ENCODE measurements at places on chromosomes 4 and X.
A peak's percentile ranks its signal among the peaks of the same experiment; 100 is the strongest.

DNA sequence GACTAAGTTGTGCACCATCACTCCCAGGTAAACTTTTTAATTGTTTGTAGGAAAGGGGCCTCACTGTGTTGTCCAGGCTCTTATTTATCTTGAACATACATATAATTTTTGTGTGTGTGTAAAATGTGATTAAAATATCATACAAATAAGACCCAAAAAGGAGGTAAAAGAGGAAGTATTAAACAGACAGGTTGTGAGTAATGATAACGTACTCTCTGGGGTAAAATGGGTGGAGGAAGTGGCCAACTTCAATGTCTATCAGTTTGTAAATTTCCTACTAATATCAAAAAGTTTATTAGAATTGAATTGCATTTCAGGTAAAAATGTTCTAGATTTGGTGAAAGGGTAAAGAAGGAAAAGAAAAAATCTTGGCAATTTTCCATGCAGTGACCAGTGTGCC lies 48.8 kb downstream of the SULT1E1 start:
- DNase-seq, result no peak

DNA sequence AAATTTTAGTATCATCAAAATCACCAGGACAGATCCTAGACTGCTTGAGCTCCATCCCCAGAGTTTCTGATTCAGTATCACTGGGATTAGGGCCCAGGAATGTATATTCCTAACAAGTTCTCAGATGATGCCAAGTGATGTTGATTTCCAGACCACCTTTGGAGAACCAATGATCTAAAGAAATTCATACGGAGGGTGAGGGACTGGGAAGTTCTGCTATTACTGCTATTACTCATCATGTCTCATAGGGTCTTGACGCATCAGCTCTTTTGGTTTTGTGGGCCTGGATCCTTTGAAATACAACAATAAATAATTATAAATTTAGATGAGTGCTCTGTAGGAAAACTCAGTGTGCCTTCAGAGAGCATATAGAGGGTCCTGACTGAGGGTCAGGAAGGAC lies 59.8 kb upstream of the LGI2 start:
- no peak for DNase-seq

DNA sequence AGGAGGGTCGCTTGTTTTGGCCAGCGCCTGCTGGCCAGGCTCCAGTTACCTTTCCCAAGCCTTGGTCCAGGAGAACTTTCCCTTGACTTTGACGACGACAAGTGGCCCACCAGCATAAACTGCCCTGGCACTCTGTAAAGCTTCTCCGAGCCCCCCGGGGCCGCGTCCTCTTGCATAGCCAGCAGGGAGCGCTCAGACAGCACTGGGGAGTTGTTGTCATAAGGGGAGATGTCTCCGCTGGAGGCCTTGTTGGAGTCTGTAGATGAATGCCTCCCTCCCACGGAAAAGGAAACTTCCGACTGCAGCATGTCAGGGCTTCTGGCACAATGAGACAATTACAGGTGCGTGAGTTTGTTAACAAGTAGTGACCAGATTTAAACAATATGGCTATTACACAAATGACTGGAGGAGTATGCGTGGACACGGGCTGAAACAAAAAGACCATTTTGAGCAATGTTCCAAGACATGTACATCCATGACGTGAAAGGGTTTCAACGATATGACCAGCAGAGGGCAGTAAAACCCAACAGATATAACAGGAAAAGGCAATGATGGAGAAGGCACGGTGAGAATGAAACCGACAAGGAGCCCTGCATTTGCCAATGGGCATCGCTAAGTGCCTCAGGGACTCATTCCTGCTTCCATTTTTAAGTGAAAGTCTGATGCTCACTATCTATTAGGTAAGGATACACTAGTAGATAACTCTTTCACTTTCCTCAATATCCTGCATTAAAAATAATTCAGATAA lies 33.0 kb downstream of the HCCS start:
- no peak for DNase-seq

DNA sequence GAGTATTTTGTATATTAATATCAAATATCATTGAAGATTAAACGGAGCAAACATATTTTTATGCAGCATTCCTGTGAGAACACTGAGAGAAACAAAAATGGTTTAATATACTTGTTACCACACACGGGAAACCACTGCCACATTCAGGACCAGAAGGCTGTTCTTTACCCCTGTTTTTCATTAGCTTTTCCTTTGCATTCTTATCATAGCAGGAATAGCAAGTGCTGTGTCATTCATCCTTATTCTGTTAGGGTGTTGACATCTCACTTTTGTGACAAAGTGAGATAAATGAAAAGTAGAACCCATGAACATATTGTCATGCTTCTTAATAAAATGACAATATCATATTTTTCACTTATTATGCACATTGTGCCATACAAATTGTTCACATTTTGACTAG lies 212.4 kb upstream of the NDST4 start:
- DNase-seq, result no peak

DNA sequence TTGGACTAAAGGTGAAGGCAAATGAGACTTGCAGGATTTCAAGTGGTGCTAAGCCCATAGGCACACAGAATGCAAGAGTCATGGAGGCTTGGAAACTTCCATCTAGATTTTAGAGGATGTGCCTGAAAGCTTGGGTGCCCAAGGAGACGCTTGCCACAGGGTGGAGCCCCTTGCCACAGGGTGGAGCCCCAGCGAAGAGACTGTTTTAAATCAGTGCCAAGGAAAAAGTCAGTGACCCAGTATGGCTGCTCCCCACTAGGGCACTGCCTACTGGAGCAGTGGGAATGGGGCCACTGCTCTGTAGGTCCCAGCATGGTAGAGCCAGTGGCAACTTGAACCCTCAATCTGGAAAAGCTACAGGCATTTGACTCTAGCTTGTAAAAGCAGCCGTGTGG lies 794.2 kb upstream of the LCORL start:
- no peak for DNase-seq

GRCh38 chr4:119087656-119088055 lies 48.0 kb upstream of the MYOZ2 start:
- no peak for DNase-seq

DNA sequence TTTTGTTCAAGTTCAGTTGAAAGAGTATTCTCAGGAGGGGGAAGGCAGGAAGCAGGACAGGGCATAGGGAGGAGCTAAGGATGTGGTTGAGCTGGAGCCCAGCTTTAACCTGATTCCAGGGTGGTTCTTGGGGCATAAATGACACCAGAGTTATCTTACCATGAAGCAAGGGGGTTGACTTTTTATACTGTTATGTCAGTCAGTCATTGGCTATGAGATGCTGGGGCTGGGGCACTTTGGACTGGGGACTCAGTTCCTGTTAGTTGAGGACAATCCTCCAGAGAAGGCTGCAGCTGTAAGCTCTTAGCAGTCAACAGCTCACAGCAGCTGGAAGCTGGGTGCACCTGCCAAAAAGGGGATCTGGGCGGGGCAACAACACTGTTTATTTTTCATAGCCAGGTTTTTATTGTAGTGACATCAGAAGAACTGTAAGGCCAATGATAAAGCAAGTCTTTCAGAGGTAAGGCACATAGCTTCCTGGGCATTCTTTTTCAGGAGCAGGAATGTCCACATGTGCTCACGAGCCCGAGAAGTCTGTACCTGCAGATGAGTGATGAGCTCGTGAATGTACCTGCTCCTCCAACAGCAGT lies 78.5 kb downstream of the MID1IP1 start:
- DNase-seq, result no peak

- no peak for DNase-seq
Observed at GRCh38 chrX:115284877-115285276, 4.6 kb upstream of the LUZP4 start.

GRCh38 chr4:2795300-2795892 lies 2.5 kb downstream of the SH3BP2 start:
- DNase-seq, result no peak

- peak; percentile 2 for DNase-seq
Observed at GRCh38 chrX:131288738-131289511, at the start of gene IGSF1. TSS of gene IGSF1 (minus strand) at chrX:131289306. CDS start at chrX:131286674, 2,632 bp downstream.

- DNase-seq, result no peak
Observed at GRCh38 chrX:10033375-10034007, 66.3 kb downstream of the CLDN34 start.

GRCh38 chrX:57821703-57822387 lies 88.4 kb downstream of the ZXDA start:
- DNase-seq, result no peak

DNA sequence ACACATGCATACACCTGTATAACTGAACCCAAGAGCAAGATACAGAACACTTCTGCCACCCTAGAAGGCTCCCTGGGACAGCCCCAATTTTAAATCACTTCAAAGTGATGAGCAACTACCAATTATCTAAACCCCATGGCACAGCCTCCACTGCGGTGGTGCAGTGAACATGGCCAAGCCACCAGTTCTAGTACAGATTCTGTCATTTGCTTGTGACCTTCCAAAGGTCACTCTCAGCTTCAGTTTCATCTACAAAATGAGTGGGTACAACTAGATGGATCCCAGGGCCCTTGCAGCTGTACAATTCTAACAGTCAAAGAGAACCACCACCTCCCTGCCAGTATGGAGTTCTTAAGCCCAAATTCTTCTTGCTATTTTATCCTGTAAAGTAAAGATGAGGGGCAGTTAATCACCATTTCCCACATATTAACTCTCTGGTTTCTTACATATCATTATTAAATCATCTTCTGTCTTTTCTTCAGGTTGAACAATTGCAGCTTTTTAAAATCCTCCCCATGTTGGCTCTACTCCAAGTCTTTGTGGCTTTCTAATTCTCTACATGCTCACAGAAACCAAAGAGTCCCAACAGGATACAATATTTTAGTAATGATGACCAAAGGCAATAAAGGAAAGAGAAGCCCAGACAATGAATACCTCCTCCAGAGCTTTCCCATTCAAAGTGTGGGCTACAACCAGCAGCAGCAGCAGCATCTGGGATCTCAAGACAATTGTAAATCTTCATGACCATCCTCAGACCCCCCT lies 39.0 kb upstream of the GPM6B start:
- no peak for DNase-seq

GRCh38 chrX:45479196-45479834 lies 278.6 kb upstream of the DIPK2B start:
- no peak for DNase-seq

- no peak for DNase-seq
Observed at GRCh38 chr4:87430038-87430437, 7.7 kb downstream of the NUDT9 start.

GRCh38 chr4:61079976-61080375 lies 120.2 kb upstream of the ADGRL3 start:
- no peak for DNase-seq

DNA sequence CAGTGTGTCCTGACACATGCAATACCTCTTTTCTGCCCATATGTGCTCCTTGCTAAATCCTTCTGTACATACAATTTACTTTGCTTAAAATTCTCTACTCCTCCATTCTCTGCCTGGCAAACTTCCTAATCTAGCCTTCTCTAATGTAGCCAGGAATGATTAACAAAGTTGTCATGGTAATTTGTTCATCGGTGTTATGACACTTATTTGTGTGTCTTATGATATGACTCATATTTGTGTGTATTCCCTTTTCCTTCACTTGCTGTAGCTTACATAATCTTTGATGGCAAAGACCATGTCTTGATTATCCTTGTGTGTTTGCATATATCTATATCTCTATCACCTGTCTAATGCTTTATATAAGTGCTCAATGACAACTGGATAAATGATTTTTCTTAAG lies 133.3 kb downstream of the COL25A1 start:
- no peak for DNase-seq

DNA sequence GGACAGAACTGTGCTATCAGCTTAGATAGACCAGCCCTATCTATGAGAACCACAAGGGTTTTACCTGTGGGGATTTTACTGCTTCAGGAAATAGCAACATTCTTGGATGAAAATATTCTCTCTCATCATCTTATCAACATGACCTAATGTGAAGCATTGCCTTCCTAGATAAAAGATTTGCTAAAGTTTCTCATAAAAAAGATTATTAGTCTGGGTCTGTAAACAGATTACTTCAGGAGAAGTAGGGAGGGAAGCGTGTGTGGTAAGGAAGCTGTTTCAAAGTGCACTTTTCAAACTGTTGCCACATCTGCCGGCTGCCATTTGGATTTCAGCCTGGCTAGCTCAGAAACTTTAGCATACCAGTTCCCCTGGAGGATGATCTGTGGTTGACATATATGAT lies at the start of gene NOX1:
TSS of gene NOX1 (minus strand) at position 35 of the 400 bp plus-strand sequence. CDS start 220 bp downstream, outside the sequence.
- no peak for DNase-seq

GRCh38 chrX:49710744-49711319 lies 15.0 kb upstream of the PAGE1 start:
- no peak for DNase-seq

DNA sequence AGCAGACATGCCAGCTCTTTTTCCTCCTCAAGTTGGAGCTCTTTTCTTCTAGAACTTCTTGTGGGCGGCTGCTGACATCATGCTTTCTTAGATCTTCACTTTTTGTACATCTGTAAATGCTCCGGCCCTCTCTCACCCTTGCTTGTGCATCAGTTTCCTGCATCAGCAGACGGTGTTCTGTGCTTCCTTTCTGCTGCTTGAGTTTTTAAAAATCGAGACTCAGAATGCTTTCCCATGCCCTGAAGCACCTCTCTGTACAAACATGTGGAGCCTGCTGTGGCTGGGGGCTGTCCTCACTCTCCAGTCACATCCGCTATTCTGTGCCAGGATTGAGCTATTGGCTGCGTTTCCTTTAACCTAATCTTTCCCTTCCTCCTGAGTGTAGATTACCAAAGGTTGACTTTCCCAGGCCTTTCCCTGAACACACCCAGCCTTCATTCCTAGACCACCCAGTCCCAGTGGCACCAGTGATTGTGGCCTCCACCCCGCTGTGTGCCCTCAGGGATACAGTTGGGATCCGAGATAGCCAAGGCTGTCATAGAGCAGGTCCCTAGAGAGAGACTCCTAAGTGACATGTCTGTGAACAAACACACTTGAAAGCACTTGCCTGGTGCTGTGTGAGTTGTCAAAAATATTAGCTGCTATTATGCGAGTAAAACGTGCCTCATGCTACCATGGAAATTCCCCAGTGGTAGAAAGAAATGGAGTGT lies 41.9 kb downstream of the TNIP2 start:
- DNase-seq, result no peak

DNA sequence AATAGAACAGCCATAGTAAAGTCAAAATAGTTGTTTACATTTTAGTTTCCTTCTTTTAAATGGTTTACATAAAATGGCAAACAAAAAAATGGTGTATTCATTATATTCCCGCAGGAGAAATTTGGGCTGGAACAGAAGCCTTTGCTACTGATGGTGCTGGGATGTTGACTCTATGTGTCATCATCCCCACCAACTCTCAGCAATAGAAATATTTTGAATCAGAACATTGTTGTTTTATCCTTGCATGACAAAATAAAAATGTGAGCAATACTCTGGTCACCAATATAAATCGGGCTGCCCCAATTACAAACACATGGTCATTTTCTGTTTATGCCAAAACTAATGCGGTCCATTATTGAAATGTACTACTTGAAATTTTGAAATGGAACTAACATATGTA lies 1131.6 kb upstream of the PCDH7 start:
- DNase-seq, result no peak

Data from nucleus accumbens (tissue), 56 donors.